ENCODE measurements at places on chromosomes 7 and 10.

GRCh38 chr10:79335470-79336235, 11.6 kb upstream of the PPIF start:
- DNase-seq: no peak

DNA sequence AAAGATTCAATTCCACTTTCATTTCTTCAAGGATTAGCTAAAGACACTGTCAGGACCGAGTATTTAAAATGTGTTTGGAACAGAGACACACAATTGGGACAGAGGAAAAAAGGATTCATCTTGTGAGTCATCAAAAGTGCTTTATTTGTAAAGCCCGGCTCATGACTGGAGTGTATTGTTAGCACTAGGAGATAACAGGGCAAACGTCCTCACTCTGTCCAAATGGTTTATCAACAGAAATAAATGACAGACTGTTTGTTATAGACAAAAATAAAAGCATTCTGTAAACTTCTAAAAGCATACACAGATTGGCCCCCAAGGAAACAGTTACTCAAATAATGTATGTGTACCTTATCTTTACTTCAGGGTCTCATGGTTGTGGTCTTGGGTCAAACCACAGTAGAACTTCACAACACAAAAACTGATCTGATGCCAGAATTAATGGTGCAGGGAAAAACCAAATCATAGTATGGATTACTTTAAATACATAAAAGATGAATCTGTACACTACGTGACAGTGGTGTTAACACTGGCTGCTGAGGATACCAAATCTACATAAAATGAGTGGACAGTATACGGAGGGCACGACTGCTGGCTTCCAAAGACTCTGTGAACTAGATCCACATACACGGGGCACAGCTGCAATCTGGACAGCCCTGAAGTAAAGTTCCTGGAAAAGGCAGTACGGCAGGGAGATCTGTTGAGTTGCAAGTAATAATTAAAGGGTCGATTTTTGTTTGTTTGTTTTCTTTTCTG, 179.4 kb downstream of the PIP4K2A start:
- no peak for DNase-seq

- DNase-seq: no peak
These were observed 15.6 kb upstream of the SLC25A13 start for GRCh38 chr7:96337519-96337918.

DNA sequence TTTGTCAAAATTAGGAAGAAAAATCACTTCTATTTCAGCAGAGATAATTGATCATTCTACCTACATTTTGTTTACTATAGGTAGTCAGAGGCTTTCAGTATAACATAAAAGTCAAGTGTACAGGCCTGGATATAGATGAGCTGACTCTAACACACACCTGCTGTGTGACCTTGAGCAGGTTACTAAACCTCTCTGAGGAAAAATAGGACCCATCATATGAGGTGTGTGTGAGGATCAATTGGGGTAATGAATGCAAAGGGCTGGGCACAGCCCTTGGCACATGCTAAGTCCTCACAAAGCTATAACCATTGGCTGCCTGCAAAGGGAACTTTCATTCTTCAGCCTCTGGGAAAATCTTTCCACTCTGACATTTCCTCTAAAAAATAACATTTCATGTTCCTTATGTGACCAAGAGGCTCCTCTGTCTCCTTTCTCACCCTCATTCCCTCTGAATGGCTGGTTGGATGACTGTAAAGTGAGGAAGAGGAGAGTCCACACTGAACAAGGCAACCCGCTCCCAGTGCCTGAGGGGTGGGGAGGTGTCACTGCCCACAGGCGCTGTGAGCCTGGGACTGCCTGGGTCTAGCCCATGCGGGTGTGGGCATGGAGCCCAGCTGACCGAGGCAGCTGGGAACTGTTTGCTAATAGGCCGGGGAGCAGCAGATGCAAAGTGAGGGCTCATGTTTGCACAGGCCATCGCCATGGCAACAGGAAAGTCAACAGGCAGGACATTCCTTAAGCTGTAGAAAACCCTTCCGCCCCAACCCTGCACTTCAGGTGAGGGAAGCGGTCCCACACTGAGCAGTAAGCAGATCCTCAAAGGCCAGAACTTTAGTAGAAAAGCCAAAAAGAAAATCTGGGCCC, 36.8 kb downstream of the MYOF start:
- DNase-seq: no peak

DNA sequence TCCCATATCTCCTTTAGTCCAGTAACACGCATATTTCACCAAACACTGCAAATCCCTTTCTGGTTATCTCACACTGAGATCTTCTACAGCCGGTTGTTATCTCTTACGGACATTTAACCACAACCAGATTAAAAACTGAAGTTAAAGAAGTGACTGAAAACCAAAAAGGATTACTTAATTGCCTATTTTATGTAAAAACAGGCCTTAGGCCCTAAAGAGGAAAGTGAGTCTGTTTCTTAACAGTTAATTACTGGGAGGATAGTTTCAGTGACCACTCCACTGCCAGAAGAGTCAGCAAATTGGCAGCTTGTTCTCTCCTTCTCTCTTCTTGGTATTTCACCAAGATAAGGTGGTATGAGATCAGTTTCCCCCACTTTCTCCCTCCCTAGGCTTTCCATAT, 161.9 kb upstream of the MEOX2 start:
- no peak for DNase-seq

- DNase-seq: no peak
These were observed 26.6 kb downstream of the PLAU start for GRCh38 chr10:73937333-73938043.

DNA sequence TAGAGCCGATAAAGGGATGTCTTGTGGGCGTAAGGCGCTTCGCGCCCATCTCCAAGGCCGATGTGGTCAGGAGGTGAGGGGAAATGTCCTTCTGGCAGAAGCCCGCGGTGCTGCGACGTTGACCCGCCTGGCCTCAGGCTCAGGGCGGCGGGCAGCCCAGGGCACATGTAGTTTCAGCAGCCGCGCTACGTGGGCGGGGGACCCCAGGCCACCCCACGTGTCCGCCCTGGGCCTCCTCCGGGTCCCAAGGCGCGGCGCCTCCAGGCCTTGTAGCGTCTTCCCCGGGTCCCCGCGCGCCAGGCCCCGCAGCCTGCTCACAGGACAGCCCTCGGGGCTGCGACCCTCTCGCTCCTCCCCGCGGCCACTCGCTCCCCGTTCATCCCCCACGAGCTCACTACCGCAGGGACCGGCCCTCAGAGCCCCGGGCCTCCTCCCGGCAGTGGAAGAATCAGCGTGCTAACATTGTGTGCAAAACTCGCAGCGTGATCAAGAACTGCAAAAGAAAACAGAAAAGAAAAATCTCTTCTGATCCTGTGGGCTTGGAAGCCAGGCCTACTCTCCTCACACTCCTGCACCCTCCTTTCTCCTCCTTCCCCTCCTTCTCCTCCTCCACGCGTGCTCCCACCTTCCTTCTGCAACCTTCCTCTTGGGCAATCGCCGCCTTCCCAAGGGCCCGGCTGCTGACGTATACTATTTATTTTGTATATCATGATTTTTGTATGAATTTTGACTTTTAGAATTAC, 4.4 kb upstream of the TBX20 start:
- DNase-seq: no peak

- no peak for DNase-seq
These were observed 42.6 kb downstream of the HOXA1 start for GRCh38 chr7:27053153-27053552.

- no peak for DNase-seq
These were observed 271.6 kb downstream of the ELFN1 start for GRCh38 chr7:1941464-1942242.

GRCh38 chr7:12573885-12574284, 3.4 kb downstream of the SCIN start:
- DNase-seq: no peak

- no peak for DNase-seq
These were observed 31.6 kb downstream of the ENO4 start for GRCh38 chr10:116880716-116881482.

DNA sequence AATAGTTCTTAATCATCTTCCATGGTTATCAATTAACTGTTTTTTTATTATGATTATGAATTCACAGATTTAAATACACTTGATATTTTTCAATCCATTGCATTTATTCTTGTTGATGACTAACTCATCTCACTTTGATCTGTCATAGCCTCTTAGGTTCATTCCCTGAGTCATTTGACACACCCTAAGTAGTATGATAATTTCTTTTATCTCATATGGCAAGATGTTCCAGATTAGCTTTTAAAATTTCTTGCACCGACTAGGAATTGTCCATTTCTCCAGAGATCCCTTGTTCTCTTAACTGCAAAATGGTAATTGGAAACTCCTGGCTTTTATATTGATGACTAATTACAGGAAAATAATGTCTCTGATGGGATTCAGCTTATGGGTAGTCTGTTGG, 87.6 kb upstream of the CCDC6 start:
- no peak for DNase-seq

- DNase-seq: peak; percentile 19
These were observed 14.3 kb downstream of the EIF4EBP2 start for GRCh38 chr10:70418229-70418628.

- no peak for DNase-seq
These were observed 30.1 kb upstream of the KCNMA1 start for GRCh38 chr10:77667426-77668324.

DNA sequence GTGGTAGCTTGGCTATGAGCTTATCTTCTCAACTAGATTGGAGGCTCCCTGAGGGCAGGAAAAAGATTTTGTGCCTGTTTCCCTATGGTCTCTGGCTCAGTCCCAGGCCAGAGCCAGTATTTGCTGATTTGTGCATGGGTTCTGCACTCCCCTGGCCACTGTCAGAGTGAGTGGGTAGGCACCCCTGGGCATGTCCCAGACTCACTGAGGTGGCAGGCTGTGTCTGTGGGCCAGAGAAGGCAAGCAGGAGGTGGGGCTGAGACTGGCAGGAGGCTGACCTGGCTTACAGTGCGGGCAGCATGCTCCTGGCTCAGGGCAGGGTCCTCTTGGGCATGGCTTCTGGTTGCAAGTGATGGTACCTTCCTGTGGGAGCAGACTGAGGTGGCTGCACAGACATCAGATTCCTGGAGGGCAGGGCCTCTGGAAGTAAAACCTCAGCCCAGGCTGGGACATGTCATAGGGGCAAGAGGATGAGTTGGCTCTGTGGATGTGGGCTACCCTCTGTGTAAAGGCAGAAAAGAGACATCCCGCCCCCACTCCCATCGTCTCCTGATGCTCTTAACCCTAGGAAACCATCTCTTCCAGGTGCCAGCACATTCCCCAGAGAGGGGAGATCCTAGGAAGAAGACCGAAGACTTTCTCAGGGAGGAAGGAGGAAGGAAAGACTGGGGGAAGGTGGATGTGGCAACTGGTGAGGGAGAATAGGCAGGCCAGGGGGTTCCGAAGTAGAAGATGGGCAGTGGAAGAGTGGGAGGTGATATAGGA, 4.3 kb downstream of the KCP start:
- no peak for DNase-seq

DNA sequence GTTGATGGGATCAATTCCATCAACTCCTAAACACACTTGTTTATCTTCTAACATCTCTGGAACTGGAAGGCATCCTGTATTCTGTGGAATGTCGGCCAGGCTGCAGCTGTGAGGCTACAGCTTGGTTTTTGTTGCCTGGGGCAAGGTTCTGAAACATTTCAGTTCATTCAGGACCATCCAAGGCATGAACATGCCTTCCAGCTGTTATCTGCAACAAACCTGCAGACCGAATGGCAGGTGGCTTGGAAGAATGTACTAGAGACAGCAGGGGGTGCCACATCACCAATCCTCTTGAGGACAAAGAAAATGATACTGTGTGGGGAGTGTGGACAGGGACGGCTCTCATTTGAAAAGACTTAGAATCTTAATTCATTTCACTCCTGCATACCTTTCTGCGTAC, 12.4 kb downstream of the PAPOLB start:
- DNase-seq: peak; percentile 26

GRCh38 chr7:64688988-64689387, 23.1 kb downstream of the ZNF107 start:
- DNase-seq: no peak

GRCh38 chr7:100221231-100221718, 1.5 kb downstream of the PVRIG start:
- DNase-seq: peak; percentile 91

DNA sequence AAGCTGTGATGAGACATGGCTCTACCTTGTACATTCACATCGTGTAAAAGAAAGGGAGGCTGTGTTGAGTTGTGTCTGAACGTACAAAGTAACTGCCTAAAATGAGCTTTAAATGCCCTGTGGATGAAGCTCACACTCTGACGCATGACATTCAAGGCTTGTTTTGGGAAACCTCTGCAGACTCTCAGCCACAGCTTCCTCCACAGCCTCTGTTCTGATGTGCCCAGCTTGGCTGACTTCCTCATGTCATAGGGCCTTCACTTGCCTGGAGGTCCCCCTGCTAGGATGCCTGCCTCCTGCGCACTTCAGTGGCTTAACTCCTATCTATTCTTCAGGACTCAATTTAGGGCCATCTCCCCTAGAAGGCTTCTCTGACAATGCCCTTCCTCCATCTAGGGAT, 230.0 kb upstream of the HABP2 start:
- DNase-seq: no peak

DNA sequence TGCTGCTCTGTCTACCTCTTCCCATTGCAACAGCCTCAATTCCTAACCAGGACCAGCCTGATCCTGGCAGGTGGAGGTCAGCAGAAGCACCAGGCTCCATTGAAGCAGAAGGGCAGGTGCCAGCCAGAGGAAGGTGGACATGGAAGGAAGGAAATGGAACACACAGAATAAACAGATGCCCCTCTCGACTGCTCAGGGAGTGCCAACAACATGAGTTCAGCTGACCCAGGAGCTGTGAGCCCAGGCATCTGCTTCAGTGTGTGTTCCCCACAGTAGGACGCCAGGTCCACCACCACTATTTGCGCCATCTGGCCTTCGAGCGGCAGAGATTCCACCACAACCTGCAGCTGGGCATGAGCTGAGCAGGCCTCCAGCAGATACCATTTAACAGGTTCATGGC, 56.7 kb downstream of the GPAM start:
- no peak for DNase-seq

DNA sequence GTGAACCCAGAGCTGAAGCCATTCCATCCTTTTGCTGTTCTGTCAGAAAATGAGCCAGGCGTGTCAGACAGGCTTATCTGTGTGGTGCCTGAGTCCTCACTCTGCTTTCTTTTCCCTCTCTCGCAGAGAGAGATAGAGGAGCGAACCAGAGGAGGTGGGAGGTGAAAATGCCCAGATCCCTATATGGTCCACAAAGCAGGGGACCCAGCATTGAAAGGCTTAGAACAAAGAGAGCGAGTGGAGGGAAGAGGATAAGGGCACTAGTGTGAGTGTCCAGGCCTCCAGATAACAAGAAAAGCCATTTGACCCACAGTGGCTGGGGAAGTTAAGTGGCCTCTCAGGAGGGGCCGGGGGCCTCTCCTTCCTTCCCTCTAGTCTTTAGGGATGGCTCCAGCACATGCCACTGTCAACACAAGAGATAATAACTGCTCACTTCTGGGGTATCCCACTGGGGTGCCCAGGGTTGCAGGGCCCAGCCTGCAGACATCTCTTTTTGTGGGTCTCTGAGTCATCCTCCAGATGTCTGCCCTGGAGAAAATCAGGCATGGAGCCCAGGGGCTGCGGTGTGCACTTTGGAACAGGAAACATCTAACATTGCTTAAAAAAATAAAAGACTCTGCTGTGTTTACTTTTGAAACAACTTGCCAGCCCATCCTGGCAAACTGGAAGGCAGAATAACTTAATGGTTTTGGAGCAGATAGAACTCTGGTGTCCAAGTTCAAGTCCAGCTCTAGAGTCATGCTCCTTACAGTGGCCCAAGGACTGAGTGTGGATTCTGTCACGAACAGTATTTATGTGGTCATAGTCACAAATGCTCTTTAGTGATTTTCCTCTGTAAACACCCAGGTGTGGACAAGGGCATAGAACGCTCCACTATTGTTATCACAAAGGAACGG, 189.5 kb downstream of the CXCL12 start:
- no peak for DNase-seq
